Epithelial cell of alveolus of lung (primary cell): ENCODE measurements at places on chromosomes 7 and 10. TPM values are rescaled to one million over a fixed set of nuclear protein-coding genes. Genes with fewer than 3 reads are reported as not detected.

The MLXIPL gene
- total RNA-seq: 2.3 TPM in 1 of 2 replicates, not detected in the other

The ZNF33B gene
- total RNA-seq: 1.7 and 12.9 TPM in 2 replicates

The OR6V1 gene
- not detected in 2 replicates for total RNA-seq

The ANAPC16 gene
- 63.9 and 82.6 TPM in 2 replicates for total RNA-seq

The FAM221A gene
- 0.16 and 2.1 TPM in 2 replicates for total RNA-seq

The FOXK1 gene
- 32.6 and 47.8 TPM in 2 replicates for total RNA-seq

The OR2A1 gene
- total RNA-seq: 0.13 and 0.24 TPM in 2 replicates

The PIP gene
- total RNA-seq: not detected in 2 replicates

The PDE6C gene
- not detected in 2 replicates for total RNA-seq

The KCP gene
- not detected in 2 replicates for total RNA-seq

The COA1 gene
- total RNA-seq: 52.6 and 75.4 TPM in 2 replicates

The DNAJC30 gene
- total RNA-seq: 6.3 and 7.6 TPM in 2 replicates
